Naive thymus-derived CD8-positive, alpha-beta T cell (primary cell): ENCODE measurements at places on chromosomes 4 and X.
A peak's percentile ranks its signal among the peaks of the same experiment; 100 is the strongest.

DNA sequence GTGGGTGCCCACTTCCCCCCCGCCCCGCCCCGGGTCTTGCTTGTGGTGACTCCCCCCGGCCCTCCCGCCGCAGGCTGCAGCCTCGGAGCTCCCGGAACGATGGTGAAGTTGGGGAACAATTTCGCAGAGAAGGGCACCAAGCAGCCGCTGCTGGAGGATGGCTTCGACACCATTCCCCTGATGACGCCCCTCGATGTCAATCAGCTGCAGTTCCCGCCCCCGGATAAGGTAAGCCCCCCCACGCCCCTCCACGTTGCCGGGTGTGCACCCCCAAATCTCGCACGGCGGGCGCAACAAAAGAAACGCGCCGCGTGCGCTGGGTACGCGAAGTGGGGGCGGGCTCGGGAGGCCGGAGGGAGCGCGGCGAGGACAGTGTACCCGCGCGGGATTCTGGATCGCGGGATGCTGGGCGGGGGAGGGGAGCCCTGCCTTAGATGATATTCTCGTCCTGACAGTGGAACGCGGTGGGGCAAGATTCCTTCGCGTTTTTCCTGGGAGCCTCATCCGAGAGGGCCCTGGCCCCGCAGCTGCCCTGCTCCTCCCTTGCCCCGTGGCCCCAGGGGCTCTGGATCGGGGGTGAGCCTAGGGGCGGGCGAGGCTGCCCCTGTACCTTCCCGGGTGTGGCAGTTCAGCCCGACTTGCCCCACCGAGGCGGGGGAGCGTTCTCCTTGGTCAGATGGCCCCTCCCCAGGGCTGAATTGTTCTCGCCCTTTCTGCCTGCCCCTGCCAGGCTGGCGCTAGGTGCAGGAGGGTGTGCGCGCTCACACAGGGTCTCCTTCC, 819 bp downstream of the NSG1 start:
- DNase-seq = peak; percentile 52

DNA sequence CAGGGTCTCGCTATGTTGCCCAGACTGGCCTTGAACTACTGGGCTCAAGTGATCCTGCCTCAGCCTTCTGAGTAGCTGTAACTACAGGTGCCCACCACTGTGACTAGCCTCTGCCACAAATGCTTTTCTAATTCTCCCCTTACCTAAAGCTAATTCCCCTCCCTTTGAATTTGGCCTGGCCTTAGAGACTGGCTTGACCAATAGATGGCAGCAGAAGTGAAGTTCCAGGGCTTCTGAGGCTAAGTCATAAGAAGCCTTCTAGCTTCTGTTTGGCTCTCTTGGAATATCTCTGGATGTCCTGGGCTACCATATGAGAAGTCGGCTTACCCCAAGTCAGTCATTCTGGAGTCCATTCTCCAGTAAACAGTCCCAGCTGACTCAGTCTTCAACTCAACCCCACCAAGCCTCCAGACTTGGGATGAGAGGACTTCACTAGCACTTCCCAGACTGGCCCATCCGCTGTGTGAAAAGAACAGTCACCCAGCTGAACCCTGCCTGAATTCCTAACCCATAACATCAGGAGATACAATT, 61.0 kb downstream of the HPRT1 start:
- DNase-seq = no peak

GRCh38 chr4:41080976-41081375, 133.4 kb downstream of the APBB2 start:
- no peak for DNase-seq

DNA sequence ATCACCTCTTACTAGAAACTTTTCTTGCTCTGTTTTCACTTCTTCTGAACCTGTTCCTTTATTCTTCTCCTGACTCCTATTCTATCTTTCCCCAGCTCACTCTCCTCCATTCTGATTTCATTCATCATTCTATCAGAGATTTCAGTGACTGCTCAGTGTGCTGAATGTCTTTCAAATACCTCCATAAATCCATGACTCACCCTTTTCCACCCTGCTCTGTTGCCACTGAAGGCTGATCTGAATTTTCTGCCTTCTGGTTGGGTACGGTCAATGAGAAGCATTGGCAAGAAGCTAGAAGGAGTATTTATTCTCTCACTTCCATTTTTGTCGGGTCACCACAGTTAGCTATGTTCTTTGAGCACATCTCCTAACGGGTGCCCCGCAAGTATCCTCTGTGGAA, 265.9 kb downstream of the CBLL2 start:
- DNase-seq = no peak

GRCh38 chrX:49673394-49673793, 22.4 kb downstream of the PAGE1 start:
- DNase-seq = no peak

GRCh38 chrX:29487714-29488113, 727.6 kb upstream of the MAGEB2 start:
- DNase-seq = no peak

GRCh38 chrX:109797311-109797975, 64.4 kb upstream of the ACSL4 start:
- no peak for DNase-seq

- DNase-seq = no peak
Measured at GRCh38 chr4:185054272-185054671, 36.0 kb downstream of the HELT start.

DNA sequence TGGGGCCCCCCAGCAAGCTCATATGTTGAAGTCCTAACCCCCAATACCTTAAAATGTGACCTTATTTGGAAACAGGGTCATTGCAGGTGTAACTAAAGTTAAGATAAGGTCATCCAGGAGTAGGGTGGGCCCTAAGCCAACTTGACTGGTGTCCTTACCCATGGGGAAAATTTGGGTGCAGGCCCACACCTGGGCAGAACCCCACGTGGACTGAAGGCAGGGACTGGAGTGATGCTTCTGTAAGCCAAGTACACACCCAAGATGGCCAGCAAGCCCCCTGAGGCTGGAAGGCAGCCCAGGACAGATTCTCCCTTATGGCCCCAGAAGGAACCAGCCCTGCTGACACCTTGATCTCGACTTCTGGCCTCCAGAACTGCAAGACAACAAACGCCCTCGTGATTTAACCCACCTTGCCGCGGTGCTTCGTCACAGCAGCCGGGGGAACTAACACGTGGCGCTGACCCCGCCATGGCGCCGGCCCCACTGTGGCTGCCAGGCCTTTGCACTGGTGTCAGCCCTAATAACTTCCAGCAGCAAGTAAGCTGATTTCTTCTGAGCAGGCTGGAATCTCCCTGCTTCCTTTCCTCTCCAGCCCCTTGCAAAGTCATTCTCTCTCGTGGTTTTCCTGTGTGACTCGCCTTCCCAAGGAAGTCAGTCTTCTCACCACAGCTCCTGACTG, 23.2 kb upstream of the MXD4 start:
- no peak for DNase-seq

DNA sequence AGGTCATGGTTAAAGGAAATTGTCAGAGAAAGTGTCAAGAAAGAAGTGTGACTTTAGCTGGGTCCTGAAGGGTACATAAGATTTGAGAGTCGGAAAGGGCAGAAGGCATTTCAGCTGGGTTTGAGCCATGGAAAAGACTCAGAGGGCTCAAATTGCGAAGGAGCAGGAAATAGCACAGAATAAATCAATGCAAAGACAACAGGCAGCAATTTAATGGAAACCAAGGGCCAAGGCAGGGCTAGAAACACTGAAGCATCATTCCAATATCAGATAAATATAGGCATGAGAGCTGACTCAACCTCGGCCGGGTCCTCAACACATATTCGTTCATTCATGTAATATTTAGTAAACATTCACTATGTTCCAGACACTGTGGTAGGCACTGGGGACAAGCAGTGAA, 3.6 kb upstream of the FMR1 start:
- no peak for DNase-seq

GRCh38 chr4:87006426-87006675, 71.5 kb downstream of the AFF1 start:
- DNase-seq = no peak

GRCh38 chrX:18753631-18754030, 46.2 kb downstream of the PPEF1 start:
- no peak for DNase-seq
